ENCODE measurements at places on chromosomes 2 and 18.

DNA sequence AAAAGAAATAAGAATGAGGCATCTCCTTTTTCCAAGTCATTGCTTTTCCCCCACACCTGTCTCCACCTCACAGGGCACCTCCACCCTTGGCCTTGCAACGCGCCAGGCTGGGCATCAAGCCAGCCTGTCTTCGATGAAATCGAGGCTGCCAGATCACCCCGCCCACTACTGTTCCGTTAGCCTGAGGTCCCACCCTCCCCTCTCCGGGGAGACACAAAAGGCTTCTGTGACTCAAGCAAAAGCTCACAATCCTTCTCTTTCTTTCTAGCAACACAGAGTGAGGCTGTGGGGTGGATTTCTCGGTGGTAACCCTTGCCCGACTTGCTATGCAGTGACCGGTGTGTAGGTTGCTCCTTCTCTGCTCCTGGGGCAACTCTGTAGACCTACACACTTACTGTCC lies 9.9 kb downstream of the TNP1 start:
- peak; percentile 39 for DNase-seq

GRCh38 chr2:143600116-143600515 lies 470.9 kb downstream of the ARHGAP15 start:
- no peak for DNase-seq

DNA sequence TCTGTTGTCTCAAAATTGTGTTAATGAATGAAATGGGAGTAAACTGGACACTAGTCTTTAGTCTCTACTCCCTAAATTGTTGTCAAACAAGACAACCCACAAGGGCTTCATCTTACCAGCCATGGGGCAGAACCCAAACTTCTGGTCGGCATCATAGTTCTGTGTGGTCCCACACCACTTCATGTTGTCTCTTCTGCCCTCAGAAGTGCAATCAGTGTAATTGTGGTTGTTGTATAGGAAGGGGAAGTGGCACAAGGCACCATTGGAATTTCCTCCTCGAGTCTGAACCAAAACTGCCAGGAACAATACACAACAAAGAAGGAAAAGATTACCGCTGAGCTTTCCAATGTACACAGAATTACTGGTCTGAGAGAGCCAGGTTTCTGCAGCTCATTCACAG lies 12.6 kb downstream of the FN1 start:
- DNase-seq: no peak

DNA sequence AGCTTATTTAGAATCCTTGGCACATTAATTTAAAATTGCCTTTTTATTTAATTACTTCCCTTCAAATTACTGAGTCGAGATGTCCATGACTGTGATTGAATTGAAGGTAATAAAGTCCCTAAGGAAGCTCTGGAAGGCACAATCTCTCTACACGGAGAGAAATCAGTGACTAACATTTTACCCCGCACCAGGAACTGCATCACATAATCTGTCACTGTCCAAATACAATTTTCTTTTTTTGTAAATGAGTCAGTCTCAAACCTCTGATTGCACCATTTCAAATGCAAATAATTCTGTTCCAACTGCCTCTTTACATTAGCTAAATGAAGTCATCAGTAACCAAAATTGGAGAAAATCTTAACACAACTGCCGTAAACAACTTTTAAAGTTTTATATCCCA lies 311.9 kb downstream of the CCDC178 start:
- DNase-seq: no peak

- DNase-seq: no peak
Measured at GRCh38 chr2:75200140-75201096, 1.1 kb upstream of the TACR1 start.

DNA sequence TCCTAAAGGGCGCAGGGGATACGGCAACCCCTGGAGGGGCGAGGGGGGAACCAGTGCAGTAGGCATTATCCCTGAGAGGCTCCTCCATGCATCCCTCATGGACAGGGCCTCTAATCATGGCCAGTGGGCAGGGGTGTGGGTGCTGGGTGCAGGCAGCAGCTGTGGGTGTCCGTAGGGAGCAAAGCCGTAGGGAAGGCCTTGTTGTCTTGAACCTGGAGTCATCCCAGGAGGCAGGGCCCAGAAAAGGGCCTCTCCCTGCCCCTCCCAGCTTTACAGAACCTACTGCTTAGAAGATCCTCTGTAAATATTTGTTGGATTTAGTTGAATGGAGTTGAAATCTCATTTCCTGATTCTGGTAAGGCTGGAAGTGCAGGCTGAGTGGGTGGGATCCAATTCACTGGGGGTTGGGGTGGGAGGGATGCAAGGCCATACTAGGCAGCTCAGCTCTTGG lies 207.0 kb upstream of the HAAO start:
- DNase-seq: no peak

DNA sequence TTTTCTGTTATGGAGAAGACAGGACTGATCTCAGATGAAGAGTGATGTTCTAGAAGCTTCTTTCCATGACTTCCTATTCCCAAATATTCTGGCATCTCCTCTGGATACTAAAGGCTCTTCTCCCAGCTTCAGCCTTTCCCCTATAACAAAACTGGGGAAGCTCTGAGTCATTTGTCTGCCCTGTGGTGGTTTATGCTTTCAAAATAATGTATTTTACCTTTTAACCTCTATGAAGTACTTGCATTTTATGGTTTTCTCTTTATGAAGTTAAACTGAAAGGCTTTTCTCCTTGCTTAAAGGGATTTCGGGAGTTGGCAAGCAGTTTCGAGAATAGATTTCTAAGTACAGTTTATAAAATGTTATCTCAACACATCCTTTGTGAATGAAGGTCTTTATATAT lies 104.4 kb downstream of the TANC1 start:
- DNase-seq: no peak

DNA sequence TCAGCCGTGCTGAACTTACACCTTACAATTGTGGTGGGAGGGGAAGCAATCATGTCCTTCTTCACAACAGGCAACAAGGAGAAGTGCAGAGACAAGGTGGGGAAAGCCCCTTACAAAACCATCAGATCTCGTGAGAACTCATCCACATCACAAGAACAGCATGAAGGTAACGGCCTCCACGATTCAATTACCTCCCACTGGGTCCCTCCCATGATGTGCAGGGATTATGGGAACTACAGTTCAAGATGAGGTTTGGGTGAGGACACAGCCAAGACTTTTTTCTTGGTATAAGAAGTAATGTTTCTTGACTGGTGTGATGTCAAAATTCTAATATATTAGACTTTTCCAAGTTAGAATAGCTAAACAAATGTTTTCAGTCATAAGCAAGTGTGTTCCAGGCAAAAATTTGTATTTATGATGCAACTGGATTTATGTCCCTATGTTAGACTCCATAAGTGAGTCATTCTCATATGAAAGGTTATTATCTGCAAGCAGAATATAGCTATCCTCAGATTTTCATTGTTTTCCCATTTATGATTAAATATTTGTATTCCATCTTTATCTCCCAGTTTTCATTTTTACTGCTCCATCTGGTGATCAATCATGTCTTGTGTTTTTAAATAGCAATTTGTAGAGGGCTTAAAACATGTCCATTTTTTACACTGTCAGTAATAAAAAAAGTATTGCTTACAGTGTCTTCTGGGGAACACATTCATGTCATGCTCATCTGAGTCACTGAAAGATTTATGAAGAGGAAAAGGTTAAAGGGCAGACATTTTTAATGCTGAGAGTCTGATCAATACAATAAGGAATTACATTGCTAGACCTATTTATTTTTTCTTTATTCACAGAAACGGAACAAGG lies 995.2 kb upstream of the CDH2 start:
- DNase-seq: no peak

- DNase-seq: no peak
Measured at GRCh38 chr2:111106706-111107105, 14.0 kb upstream of the BCL2L11 start.

DNA sequence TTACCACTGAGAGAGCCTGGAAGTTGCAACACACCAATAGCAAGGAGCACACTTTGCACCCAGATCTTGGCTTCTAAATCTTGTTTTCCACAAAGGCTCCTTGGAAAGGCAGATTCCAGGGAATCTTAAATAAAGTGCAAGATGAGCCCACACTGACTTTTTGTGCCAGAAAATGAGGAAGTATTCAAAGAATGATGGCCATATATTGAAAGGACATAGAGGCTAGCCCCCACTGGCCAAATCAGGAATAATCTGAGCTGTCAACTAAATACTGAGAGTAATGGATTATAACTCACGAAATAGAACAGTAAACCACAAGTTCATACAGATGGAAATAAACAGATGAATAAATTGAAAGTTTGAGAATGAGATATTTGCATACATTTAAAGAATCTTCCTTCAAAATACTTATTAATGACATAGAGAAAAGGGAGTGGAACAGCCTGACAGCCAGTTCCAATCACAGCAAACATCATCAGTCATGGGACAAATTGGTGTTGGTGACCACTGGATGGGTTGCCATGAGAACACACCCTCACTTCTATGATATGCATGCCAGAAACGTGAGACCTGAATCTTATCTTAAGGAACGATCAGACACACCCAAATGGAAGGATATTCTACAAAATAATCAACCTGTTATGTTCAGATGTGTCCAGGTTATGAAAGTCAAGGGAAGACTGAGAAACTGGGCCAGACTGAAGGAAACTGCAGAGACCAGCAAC lies 12.2 kb upstream of the ACKR3 start:
- no peak for DNase-seq

DNA sequence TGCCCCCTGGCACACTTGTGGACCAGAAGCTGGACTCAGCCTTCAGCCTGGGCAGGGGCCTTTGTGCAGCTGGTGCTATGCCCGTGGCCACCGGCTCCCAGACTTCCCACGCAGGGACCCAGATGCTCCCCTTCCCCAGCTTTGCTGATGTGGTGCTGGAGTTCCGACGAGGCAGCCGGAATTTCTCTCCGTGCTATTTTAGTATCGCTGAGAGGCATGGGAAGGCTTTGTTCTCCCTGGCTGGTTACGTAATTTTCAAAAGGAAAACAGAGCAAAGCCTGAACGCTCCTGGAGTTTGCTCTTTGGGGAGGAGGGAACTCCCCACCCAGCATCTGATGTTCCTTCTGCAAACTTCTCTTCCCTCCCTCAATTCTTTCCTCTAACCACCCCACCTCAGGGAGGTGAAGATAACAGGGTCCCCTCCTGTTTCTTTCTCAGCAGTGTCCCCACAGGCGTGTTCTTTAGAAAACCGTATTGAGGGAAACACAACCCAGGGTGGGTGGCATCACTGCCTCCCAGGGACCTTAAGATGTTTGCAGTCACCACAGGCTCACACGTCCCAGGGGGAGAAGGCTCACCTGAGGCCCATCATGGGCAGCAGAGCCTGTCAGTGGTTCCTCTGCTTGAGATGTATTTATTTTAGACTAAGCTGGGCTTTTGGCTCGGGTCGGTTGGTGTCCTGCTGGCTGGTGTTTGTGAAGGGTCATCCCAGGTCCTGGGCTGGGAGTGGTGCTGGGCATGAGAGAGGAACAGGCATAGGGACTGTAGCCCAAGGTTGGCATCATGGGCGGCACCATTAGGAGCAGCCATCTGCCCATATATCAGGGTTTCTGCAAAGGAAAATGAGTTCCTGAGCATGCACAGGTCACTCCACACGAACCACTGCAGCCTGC lies 95.0 kb downstream of the MAPK4 start:
- no peak for DNase-seq

GRCh38 chr2:75562513-75562864 lies 1.8 kb upstream of the EVA1A start:
- no peak for DNase-seq

DNA sequence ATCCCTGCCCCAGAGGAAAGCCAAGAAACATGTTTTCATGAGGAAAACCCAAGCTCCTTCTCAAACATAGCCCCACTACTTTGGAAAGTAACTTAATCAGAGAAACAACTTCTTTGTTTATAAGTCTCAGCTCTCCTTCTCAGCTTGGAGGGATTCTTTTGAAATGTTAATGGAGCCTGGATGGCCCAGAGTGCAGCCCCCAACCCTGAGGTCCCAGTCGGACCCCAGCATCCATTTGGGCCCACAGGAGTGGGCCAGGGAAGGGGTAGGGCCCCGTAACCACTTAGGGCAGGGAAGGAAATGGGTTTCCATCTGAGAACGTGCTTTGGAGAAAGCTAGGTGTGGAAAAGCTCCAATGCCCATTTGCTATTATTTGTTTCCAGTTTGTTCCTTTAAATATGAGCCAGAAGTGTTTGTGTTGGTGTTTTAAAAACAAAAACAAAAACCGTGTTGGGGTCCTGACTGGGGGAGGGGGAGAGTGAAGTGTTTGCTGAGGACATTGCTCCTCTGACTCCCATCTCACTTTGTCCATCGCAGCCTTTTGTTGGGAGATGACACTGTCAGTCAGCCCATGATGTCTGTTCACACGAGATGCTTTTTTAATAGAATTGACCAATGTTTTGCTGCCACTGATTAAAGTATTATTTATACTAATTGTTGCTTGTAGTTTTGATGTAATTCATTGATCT lies 1.6 kb upstream of the HOXD3 start:
- DNase-seq: no peak

- no peak for DNase-seq
Measured at GRCh38 chr2:119292226-119292625, 68.6 kb downstream of the STEAP3 start.

Data from activated CD8-positive, alpha-beta memory T cell treated with anti-CD3 and anti-CD28 coated beads, Interleukin-2, amount 50 U/mL, for 4 hours (primary cell).